ENCODE measurements at places on chromosomes 7 and 10.
A peak's percentile ranks its signal among the peaks of the same experiment; 100 is the strongest.

- DNase-seq = no peak
Observed at GRCh38 chr10:58479045-58479444, 33.6 kb upstream of the BICC1 start.

DNA sequence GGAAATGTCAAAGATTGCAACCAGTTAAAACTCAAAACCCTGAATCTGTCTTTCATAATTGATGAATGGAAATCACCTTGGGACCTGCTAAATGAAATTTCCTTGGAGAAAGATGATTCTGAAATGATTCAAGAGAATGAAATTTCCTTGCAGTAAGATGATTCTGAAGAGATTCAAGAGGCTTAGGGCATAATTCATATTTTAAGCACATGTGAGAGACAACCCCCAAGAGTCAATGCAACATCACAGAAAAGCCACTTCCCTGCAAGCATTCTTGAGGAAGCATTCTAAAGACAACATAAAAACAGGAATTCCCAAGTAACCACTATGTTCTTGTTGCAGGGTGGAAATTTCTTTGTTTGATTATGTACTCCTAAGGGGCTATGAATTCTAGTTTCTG lies 113.7 kb downstream of the RELN start:
- no peak for DNase-seq

DNA sequence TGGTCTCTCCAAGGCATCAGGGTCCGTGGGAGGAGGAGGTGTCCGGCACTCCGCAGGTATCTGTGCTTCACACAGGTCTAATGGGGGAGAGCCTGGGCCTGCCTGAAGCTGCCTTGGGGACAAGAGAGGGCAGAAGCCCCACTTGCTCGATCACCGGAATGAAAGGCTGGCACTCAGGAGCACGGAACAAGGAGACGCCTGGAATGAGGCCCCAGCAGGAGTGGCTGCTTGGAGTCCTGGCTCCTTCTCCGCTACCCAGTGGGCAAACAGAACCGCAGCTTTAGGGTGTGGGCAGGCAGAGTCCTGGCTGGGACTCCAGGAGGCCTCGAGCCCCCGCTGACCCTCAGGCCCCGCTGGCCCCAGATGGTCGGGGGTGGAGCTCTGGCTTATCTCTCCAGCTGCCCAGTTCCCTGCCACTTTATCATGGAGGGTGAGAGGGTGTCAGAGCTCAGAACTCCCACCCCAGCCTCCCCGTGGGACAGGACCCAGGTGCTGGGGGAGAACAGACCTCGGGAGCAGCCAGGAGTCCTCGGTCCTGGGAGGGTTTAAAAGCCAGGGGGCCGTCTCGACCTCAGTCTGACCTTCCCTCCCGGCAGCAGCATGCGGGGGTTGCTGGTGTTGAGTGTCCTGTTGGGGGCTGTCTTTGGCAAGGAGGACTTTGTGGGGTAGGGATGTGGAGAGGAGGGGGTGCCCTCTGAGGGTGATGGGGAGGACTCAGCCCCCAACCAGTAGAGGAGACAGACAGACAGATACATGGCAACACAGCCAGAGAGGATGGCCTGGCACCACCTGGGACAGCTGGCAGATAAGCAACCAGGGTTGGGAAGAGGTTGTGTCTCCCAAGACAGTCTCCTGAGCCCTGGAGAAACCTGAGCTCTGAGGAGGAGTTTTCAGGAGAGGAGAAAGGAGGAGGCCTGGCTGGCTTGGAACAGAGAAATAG lies at the start of gene CPA1:
CPA1 (plus strand) TSS at position 574 of the 940 bp plus-strand sequence; CDS start at position 601, 27 bp downstream.
- no peak for DNase-seq

DNA sequence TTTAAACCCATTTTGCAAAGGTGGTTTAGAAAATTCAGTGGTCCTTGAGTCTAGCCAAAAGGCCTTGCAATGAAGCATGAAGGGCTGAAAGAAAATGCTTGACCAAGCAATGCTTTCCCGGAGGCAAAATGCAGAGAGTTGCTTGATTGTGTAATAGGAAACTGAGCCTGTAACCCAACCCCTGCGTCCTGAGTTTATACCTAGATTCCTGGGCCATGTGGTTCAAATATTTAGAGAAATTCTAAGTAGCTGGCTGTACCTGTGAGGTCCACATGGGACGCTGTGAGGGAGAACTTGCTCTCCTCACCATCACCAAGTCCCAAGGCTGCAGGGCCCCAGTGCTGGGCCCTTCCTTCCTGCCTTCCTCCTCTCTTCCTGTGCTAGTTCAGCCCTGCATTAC lies 45.7 kb downstream of the CXCL12 start:
- DNase-seq = no peak

GRCh38 chr10:104478380-104478779 lies 124.7 kb downstream of the CFAP58 start:
- DNase-seq = no peak

- peak; percentile 79 for DNase-seq
Observed at GRCh38 chr7:25894902-25895791, 256.9 kb upstream of the NFE2L3 start.

DNA sequence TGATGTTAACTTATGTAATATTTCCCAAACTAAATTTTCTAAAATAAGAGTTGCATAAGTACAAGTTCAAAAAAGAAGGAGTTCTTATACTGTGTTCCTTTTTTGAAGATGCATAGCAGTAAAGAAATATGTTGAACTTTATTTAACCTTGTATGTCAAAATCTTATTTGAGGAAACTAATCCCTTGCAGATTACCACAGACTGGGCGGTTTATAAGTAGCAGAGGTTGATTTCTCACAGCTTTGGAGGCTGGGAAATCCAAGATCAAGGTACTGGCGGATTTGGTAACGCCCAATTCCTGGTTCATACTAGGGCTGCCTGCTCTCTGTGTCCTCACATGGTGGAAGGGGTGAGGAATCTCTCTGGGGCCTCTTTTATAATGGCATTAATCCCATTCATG lies 68.5 kb downstream of the GNAT3 start:
- no peak for DNase-seq

DNA sequence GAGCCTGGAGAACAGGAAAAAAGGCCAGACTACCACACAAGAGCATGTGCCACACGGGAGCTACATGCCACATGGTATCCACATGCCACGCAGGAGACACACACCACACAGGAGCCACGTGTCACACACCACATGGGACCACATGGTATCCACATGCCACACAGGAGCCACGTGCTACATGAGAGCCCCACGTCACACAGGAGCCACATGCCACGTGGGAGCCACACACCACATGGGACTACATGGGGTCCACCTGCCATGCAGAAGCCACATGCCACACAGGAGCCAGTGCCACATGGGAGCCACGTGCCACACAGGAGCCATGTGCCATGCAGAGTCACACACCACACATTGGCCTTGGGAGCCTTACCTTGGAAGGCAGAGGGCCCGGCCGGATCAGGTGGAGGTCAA lies 244.4 kb upstream of the PPP2R2D start:
- DNase-seq = no peak

DNA sequence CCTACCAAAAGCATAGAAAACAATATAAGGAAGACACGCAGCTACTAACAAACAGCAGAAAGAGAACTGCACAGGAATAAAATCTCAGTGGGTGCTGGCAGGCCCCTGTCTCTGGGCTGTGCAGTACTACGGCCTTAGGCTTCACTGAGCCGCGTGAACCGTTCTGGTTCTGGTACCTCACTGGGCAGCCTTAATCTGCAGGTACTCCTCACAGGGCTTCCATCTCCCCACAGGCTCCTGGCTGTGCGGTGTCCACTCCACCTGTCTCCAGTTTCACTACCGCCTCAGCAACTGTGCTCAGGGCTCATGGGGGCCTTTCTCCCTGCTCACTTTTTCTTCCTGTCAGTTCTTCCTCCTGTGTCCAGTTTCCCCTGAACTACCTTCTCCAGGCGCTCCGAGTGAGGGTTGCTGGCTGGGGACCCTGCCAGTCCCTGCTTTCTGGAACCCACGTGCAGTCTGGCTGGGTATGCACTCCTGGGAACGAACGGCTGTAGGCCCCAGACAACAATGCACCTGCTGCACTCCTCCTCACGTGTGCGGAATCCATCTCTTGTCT lies 75.7 kb downstream of the VIPR2 start:
- no peak for DNase-seq

DNA sequence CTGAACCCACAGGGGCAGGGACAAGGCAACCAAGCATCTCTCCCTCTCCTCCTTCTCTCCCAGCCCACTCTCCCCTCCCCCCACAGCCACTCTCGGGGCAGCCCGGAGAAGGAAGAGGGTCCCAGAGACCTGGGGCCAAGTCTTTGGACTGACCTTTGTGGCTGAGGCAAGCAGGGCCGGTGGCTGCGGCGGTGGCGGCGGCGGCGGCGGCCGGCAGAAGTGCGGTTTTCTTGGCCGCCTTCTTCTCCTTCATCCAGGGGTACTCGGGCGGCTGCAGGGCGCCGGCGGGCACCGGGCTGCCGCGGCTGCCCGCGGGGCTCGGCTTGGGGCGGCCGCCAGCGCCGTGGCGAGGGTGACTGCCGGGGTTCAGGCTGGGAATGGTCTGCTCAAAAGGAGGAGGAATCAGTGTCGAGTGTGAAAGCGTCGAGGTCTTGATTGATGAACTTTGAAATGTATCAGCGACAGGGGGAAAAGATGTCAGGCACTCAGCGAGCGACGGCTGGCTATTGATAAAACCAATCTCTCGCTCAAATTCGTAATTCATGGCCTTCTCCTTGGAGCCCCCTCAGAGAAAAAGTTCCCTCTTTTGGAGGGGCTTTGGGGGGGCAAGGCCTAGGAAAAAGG lies 414 bp downstream of the HOXA2 start:
- DNase-seq = no peak

Data from stimulated activated CD8-positive, alpha-beta memory T cell treated with anti-CD3 and anti-CD28 coated beads, Interleukin-4, amount 100 ng/mL, for 48 hours (primary cell).